ENCODE measurements at places on chromosomes 1 and 21.

DNA sequence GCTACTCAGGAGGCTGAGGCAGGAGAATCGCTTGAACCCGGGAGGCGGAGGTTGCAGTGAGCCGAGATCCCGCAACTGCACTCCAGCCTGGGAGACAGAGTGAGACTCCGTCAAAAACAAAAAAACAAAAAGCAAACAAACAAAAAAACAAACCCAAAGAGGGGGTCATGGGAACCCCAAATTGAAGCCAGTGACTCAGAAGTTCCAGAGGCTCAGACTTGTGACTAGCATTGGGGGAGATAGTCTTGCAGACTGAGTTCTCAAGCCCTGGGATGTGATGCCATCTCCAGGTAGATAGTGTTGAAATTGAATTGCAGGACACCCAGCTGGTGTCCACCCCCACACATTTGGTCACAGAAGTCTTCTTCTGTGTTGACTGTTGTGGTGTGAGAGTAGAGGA, 24.9 kb upstream of the ENO1 start:
- DNase-seq = no peak

GRCh38 chr1:27108588-27108987, 46.3 kb downstream of the SLC9A1 start:
- DNase-seq = no peak

GRCh38 chr1:13782634-13783360, 82.8 kb downstream of the PRDM2 start:
- DNase-seq = no peak

- DNase-seq = no peak
Observed at GRCh38 chr1:43974443-43975248, at the start of gene ATP6V0B. Gene ATP6V0B (plus strand): TSS chr1:43974960. CDS start chr1:43975041, 81 bp downstream.

- DNase-seq = no peak
Observed at GRCh38 chr1:52337439-52337838, 28.6 kb downstream of the CC2D1B start.

DNA sequence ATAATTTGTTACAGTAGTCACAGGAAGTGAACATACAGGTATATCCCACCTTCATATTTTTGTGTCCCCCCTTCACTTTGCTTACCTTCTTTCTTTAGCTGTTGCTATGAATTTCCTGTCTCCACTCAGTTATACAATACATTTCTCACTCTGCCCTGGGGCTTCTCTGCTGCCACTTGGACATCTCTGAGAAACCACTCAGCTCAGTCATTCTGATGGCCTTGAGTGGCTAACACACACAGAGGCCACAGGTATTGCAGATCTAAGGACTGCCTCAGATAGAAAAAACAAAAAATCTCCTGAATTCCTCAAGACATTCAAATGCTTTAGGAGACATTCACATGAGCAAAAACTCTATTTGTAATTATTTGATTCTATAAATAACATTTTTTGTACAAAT, 87.7 kb downstream of the OLFM3 start:
- DNase-seq = no peak

- peak; percentile 25 for DNase-seq
Observed at GRCh38 chr1:62175568-62176179, 19.0 kb upstream of the L1TD1 start.

- no peak for DNase-seq
Observed at GRCh38 chr21:15062606-15062965, 2.2 kb downstream of the NRIP1 start.
